ENCODE measurements at places on chromosomes 2 and 18. TPM values are rescaled to one million over a fixed set of nuclear protein-coding genes. Genes with fewer than 3 reads are reported as not detected.

DNA sequence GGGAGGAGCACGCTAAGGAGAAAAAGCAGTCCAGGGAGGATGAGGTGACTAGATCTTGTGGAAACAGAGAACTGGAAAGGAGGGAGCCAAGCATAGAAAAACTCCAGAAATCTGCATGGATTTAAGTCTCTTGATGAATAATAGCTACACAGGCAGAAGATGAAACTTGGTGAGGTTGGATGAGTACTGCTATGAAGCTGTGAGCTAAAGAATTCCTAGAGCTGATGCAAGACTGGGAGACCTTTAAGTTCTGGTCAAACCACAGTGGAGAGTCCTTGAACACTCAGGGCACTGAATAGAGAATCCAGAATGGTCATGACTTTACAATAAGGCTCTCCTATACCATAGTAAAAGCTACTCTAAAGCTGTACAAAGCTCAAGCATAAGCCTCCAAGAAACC, 18.4 kb upstream of the PIEZO2 start:
- DNase-seq = no peak

- DNase-seq = no peak
Measured at GRCh38 chr2:107591561-107592279, 235.0 kb upstream of the RGPD4 start.

DNA sequence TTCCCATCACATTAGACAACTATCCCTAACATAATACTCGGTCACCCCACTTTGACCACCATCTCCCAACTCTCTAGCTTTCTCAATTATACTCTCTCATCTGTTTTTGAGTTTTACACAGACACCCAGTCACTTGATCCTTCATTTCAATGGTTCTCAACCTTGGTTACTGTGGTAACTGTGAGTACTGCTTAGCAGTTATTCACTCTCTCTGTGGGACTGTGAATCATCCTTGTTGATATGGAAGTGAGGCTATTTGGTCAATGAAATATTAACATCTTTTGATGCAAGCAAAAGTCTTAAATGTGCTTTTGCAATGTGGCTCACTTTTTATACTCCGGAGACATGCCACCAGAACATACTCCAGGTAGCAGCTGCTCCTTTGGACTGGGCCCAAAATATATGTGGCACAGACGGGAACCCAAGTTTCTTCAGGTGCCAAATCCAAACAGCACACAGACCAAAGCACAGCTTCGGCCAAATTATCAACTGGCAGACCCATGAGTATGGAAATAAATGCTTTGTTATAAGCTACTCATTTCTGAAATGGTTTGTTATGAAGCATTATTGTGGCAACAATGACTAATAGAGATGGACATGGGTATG, 75.0 kb upstream of the SLC25A52 start:
- no peak for DNase-seq

DNA sequence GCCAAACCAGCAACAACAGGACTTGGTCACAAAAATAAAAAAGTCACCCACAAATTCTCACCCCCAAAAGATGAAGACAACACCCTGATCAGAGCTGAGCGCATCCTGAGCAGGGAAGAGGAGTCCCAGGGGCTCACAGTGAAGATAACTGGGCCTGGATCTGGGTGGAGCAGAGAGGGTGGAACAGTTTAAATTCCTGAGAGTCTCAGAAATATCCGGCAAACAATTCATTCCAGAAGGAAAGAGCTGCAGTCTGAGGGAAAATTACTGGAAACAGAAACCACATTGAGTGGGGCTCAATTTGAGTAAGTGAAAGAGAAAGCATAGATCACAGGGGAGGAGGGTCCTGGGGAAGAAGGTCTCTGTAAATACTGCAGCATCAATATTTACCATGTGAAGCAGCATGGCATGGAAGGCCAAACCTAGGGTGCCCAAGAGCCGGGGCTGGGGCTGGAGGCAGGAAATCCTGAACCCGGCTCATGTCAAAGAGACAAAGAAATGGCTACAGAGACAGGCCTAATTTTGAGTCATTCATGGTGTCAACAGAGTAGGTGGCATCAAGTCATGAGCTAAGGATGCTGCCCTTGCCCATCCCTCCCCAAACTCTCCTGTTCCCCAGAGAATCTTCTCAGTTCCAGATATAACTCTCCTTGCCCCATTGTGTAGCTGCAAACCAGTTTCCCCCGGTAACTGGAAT, 61.4 kb upstream of the ZBTB7C start:
- no peak for DNase-seq

The BCL11A gene
- 2.1 TPM for total RNA-seq
